ENCODE measurements at places on chromosomes 2 and 18. TPM values are rescaled to one million over a fixed set of nuclear protein-coding genes. Genes with fewer than 3 reads are reported as not detected.

DNA sequence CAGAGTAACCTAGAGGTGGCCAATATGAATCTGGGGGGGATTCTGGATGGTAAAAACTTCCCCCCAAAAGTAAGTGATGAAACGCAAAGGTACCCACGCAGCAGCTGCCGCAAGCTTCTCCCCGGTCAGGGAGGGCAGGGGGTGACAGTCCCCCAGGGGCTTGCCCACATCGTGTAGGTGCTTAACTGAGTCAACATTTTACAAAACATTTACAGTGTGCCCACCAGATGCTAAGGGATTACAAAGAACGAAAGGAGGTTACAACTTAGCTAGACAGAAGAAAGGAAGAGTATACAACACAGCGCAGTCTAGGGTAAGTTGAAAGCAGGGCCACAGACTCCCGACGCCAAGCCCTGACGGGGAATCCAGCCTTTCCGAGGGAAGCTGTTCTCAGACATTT is 45.6 kb downstream of the LPIN2 start:
- no peak for DNase-seq

DNA sequence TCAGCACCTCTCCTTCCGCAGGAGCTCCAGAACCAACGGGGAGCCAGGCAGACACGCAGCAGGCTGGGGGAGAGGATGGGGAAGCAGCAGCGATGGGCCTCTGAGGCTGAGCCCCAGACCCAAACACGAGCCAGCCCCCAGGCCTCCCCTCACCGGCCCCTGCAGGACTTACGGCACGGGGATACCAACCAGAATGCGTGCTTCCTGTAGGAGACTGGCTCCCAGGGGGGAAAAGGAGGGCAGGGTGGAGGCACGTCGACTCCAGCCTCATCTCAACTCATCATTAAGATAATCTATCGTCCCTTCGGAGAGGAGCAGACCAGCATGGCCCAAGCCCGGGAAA is 495.1 kb upstream of the MYT1L start:
- no peak for DNase-seq

GRCh38 chr2:85503168-85503850 is 35.7 kb upstream of the MAT2A start:
- DNase-seq, result no peak

DNA sequence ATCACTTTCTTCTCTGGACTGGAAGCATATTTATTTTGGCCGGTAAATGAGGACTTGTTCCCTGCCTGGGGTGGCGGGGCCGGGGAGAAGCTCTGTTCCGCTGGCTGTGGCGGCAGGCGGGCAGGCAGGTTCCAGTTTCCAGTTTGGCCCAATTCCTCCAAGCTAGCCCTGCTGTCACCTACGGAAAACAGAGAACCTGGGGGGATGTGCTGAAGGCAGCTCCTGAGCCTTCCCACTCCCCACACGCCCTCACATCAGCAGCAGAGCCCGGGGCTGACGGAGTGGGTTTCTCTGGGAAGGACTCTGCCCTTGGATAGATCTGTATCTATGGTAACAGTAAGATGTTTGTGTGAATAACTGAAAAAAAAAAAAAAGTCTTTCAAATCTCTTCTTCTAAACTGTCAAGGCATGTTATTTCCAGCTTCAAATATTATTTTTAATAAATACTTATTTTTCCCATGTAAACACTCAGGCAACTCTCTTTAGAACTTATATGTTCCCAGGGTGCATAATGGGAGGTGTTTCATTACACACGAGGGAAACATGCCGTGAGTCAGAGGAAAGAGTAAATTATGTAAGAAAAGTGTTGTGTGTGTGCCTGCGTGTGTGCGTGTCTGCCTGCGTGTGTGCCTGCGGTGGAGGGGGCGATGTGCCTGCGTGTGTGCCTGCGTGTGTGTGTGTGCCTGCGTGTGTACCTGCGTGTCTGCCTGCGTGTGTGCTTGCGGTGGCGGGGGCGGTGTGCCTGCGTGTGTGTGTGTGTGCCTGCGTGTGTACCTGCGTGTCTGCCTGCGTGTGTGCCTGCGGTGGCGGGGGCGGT is 116.1 kb upstream of the ZNF516 start:
- DNase-seq, result no peak

GRCh38 chr2:1979569-1979968 is 235.3 kb upstream of the PXDN start:
- no peak for DNase-seq

- no peak for DNase-seq
Observed at GRCh38 chr2:200939832-200940231, 23.6 kb downstream of the ORC2 start.

DNA sequence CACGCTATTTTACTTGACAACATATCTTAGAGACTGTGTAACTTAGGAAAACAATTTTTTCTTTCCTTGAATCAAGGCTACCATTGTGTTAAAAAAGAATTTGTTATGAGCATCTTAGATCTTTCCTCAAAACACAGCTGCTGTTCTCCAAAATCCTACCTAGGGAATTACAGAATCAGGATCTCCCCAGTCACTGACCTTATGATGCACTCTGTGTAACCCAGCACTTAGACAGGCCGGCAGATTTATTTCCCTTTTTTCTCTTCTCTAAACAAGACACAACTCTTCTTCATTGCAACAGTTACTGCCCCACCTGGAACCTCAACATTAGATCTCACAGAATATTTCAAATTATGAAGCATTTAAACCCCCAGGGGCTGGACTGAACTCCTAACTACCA is 13.5 kb upstream of the C2orf15 start:
- DNase-seq, result no peak

GRCh38 chr2:239774142-239774462 is 251.0 kb downstream of the NDUFA10 start:
- DNase-seq, result no peak

GRCh38 chr2:143535802-143536201 is 406.6 kb downstream of the ARHGAP15 start:
- DNase-seq, result no peak

Gene MC5R
- total RNA-seq, result not detected

Gene ANKRD36
- total RNA-seq, result 57.3 TPM
